AG04450 (cell line): ENCODE measurements at places on chromosomes 7 and 10.

DNA sequence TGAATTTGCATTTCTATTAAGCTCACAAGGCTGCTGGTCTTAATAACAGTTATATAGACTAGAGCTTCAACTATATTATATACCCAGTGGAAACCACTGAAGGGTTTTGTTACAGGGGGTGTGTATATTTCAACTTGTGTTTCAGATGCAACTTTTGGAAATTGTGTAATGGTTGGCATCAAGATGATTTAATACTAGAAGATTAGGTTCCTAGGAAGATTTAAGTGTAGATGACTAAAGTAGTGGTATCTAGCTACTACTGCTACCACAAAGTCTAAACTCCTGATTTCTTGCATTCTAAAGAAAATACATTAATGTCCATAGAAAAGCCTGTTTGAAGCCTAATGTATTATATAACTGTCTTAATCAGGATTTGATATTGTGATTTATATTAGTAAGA lies 30.2 kb downstream of the AHR start:
- DNase-seq, result no peak

GRCh38 chr10:102653060-102653459 lies 8.8 kb downstream of the TRIM8 start:
- no peak for DNase-seq

- no peak for DNase-seq
Observed at GRCh38 chr10:48800007-48800675, 115.5 kb downstream of the WDFY4 start.

DNA sequence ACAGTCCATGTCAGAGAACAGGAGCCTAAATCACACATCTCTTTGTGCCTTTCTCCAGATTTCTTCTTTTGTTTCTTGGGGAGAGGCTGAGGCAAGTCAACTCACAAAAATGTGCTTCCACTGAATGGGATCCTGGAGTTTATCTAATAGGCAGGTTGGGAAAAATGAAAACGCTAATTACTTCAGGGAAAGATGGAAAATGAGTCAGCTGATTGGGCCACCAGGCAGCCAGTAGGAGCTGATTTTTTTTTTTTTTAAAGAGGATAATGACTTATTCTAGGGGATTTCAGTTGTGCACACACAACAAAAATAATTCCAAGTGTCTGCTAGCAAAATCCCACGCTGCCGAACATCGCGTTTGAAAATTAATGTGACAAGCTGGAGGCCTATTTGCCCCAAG lies 412.8 kb upstream of the ZMIZ1 start:
- DNase-seq, result no peak

- no peak for DNase-seq
Observed at GRCh38 chr7:157739031-157739430, 402.2 kb downstream of the DNAJB6 start.

DNA sequence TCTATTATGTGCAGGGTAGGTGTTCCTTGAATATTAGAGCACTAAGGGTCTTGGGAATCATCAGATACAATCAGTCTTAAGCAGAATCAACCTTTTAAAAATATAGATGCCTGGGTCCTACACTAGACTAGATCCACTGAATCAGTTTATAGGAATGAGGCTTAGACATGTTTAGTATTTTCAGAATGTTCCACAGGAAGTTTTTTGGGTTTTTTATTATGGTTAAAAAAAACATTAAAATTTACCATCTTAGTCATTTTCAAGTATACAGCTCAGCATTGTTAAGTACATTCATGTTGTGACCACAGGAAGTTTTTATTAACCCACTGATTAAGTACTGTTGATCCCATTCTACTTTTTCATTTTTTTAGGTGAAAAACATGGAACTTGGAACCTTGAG lies 135.7 kb downstream of the LCOR start:
- peak; percentile 16 for DNase-seq

- DNase-seq, result no peak
Observed at GRCh38 chr7:73770002-73770859, at the start of gene CLDN3. CLDN3 (minus strand) TSS chr7:73770270; CDS start chr7:73770049, 221 bp downstream.

DNA sequence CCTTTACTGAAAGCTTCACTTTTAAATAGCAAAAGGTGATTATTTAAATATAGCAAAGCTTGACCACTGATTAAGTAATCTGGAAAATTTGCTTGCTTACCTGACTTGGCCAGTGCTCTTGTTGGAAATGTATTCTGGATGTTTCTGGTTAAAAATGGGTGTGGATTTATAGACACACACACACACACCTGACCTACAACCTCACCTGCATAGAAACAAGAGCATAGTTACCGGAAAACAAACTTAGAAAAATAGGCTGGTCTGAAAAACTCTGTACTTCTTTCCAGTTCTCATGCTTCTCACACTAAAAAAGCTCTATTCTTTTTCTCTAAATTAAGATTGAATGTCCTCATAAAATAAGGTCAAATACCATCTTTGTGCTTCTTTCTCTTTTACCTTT lies at the start of gene AGR3:
Gene AGR3, minus strand, starts transcription at position 140 of the 400 bp plus-strand sequence. CDS start 3,365 bp downstream, outside the sequence.
- DNase-seq, result no peak

DNA sequence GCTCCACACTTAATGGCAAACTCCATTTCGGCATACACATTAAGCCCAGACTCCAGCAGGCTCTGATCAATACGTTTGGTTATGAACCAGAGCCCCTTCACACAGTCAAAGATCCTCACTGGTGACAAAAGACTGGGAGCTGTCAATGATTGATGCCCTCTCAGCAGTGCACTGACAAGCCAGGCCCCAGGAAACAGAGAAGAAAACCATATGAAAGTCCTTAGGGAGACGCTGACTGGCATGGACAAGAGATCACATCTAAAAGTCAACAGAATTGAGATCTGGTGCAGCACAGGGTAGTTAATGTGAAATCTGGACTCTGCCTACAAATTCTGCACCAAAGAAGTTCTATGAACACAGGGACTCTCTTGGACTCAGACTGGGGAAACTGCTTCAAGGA lies 600.9 kb upstream of the NRP1 start:
- DNase-seq, result no peak

- DNase-seq, result no peak
Observed at GRCh38 chr10:109427411-109427810, 495.9 kb downstream of the XPNPEP1 start.
